ENCODE measurements at places on chromosomes 5 and 9. TPM values are rescaled to one million over a fixed set of nuclear protein-coding genes. Genes with fewer than 3 reads are reported as not detected.

Gene PCDHGA7
- total RNA-seq: 0.08 TPM

Gene DOCK8
- total RNA-seq: 374 TPM

Gene WASHC1
- 22.7 TPM for total RNA-seq

Gene MCIDAS
- total RNA-seq: not detected

DNA sequence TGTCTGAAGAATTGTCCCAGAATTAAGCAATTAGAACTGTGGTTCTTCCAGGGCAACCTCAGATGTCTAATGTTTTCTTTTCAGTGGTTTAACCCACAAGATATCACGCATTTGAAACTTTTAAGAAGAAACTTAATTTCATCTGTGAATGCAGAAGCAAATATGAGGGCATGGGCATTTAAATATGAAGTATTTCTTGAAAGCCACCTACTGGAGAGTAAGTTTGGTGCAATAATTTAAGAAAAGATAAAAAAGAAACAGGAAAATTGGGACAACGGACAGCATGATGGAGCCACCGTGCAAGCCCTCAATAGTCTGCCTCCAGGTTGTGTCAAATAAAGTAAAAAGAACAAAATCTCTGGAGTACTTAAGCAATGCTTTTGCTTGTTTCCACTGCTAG lies 1.2 kb upstream of the CAPSL start:
- H3K36me3 ChIP-seq: no peaks in the 10 kb centered on the region
- no peaks in the 10 kb centered on the region for H3K4me1 ChIP-seq
- no peak overlapping the region for H3K4me3 ChIP-seq
- peaks cover 26% of the 10 kb centered on the region for H3K27me3 ChIP-seq
- no peak overlapping the region for H3K27ac ChIP-seq
- no peak for DNase-seq

- no peak for DNase-seq
- no peak overlapping the region for H3K4me3 ChIP-seq
- H3K27me3 ChIP-seq: no peaks in the 10 kb centered on the region
These were observed 307.8 kb upstream of the ARRDC3 start for GRCh38 chr5:91690921-91691320.

DNA sequence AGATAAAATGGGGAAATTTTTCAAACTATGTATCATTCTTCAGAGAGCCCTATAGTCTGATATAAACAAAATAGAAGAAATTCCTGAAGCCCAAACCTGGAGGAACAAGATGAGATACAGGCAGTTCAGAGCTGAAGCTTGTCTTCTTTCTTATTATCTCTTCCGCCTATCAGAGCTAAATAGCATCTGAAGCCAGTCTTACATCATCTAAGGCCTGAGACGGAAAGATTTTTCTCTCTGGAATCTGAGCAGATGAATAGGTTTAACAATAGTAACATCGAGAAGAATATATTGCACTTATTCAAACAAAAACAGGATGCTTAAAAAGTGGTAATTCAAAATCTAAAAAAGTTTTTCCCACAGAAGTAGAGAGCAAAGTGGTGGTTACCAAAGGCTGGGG lies 59.8 kb downstream of the LPAR1 start:
- DNase-seq: no peak
- H3K27me3 ChIP-seq: no peaks in the 10 kb centered on the region
- no peaks in the 10 kb centered on the region for H3K36me3 ChIP-seq
- H3K27ac ChIP-seq: no peak overlapping the region
- no peaks in the 10 kb centered on the region for H3K4me1 ChIP-seq

DNA sequence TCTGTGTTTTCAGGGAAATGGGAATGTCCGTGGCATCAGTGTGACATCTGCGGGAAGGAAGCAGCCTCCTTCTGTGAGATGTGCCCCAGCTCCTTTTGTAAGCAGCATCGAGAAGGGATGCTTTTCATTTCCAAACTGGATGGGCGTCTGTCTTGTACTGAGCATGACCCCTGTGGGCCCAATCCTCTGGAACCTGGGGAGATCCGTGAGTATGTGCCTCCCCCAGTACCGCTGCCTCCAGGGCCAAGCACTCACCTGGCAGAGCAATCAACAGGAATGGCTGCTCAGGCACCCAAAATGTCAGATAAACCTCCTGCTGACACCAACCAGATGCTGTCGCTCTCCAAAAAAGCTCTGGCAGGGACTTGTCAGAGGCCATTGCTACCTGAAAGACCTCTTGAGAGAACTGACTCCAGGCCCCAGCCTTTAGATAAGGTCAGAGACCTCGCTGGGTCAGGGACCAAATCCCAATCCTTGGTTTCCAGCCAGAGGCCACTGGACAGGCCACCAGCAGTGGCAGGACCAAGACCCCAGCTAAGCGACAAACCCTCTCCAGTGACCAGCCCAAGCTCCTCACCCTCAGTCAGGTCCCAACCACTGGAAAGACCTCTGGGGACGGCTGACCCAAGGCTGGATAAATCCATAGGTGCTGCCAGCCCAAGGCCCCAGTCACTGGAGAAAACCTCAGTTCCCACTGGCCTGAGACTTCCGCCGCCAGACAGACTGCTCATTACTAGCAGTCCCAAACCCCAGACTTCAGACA lies 9.5 kb downstream of the RAB24 start:
- H3K4me3 ChIP-seq: no peak overlapping the region
- peaks cover 76% of the 10 kb centered on the region for H3K36me3 ChIP-seq
- DNase-seq: no peak
- no peaks in the 10 kb centered on the region for H3K27me3 ChIP-seq

DNA sequence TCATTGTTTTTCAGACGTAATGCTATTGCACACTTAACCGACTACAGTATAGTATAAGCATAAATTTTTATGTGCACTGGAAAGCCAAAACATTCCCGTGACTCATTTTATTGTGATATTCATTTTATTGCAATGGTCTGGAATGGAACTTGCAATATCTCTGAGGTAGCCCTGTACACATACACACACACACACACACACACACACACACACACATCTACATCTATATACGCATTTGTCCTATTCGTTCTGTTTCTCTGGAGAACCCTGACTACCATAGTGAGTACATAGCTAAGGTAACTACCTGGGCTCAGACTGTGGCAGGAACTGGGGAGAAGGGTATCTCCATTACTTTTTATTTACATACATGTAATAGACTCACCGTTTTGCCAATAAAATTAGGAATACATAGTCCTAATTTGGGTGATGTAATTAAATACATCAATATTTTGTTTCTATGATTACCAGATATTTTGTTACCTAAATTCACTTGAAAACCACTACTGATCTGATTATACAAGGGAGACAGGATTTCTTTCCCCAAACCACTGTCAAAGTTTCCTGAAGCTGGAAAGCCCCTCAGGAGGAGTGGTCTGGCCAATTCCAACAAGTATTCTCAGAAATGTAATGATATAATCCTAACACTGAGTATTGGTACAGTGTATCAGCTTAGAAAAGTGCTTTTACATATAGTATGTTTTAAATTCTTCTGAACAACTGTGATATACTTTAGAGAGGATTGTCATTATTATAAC lies 74.0 kb upstream of the PLPP1 start:
- H3K27ac ChIP-seq: no peak overlapping the region
- H3K4me3 ChIP-seq: no peak overlapping the region
- H3K27me3 ChIP-seq: no peaks in the 10 kb centered on the region
- DNase-seq: no peak
- peaks cover 9% of the 10 kb centered on the region for H3K4me1 ChIP-seq
- H3K36me3 ChIP-seq: no peaks in the 10 kb centered on the region

All from activated CD4-positive, alpha-beta memory T cell treated with anti-CD3 and anti-CD28 coated beads, Interleukin-2, amount 10 ng/mL, durations not matched to agents 7 days and 5 days (primary cell).